CD4-positive, alpha-beta T cell (primary cell): ENCODE measurements at places on chromosomes 6 and 20.

- no peak for DNase-seq
Observed at GRCh38 chr6:154450498-154450897, 60.0 kb downstream of the CNKSR3 start.

DNA sequence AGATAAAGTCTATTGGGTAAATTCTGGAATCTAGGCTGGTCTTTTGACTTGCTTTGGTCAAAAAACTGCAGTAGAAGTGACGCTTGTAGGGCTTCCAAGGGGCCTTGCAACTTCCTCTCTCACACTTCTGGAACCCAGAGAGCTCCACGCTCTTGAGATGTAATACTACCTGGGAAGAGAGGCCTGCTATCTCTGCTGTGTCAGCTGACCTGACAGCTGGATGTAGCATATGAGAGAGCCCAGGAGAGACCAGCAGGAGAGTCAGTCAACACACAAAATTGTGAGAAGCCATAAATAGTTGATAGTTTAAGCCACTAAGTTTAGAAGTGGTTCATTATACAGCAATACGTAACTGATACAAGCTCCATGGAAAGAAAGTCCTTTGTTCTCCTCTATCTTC is 7.8 kb upstream of the RSPO3 start:
- no peak for DNase-seq

DNA sequence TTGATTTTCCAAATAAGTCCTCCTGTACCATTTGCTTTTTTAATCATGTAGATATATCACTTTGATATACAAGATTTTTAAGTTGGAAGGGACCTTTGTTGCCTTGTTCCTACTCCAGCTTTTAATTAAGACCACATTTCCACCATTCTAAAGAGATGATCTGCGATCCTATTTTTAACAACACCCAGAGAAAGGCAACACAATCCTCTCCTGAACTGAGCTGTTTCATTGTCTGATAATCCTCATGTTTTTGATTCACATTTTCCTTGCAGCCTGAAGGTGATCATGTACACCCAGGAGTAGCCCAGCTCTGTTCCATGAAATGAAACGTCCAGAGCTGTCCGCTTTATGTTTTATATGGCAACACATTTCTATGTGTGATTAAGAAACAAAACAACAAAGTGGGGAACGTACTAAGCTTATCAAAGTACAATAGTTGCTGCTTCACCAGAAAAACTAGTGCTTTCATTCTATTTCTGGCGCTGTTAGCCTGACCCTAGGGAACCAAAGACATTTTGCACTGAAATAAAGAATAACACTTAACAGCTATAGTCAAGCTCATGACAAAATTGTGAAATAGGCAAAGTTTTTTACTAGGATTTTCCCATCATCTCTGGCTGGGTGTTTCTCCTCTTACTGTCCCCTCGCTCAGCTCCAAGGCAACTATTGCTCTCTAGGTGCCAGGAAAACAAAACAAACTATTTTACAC is 22.6 kb upstream of the TRAF3IP2 start:
- no peak for DNase-seq

DNA sequence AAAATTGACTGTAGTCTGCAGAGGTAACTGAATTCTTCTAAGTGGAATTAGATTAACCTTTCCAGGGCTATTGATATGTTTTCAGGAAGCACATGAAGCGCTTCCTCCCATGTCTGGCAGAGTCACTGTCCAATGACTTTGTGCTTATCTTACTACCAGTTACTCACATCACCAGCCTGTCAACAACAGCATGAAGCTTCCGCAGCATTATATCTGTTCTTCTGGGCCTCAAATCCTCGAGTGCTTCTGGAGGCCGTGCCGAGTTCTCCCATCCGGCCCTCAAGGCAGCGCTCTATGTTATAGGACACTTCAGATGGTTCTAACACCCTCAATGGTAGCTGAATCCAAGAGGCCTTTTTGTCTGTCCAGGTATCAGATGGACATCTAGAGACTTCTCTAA is 33.2 kb downstream of the PSMG4 start:
- no peak for DNase-seq

- no peak for DNase-seq
Observed at GRCh38 chr6:154411076-154411475, 54.5 kb upstream of the IPCEF1 start.

DNA sequence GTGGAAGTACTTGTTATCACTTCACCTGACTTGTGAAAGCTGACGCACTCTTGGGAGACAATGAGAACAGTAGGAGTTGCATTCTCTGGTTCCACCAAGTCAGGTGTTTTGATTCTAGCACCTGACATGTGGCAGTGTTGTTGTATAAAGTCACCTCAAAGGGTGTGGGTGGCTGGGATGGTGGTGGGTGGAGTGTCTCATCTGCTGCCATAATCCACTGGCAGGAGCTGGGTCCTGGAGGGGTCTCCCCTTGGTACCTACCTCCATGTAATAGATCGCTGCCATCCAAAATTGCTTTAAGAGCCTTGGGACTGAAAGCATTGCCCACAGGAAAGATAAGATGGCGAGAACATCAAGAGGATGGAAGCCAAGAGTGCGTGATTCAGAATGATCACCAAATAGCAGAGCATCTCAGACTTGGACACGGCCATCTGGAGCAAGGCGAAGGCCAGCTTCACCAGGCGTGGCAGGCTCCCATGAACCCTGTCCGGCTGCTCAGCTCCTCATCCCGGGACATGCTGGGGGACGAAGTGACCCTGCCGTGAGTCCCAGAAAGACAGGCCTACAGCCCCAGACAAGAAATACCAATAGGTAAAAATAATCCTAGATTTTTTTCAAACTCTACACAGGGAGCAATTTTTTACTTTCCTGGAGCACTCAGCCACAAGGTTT is 56.6 kb downstream of the NPEPL1 start:
- DNase-seq = no peak

- no peak for DNase-seq
Observed at GRCh38 chr6:125586074-125586473, 163.4 kb upstream of the HEY2 start.

- no peak for DNase-seq
Observed at GRCh38 chr6:34276881-34277762, 28.3 kb upstream of the SMIM29 start.

DNA sequence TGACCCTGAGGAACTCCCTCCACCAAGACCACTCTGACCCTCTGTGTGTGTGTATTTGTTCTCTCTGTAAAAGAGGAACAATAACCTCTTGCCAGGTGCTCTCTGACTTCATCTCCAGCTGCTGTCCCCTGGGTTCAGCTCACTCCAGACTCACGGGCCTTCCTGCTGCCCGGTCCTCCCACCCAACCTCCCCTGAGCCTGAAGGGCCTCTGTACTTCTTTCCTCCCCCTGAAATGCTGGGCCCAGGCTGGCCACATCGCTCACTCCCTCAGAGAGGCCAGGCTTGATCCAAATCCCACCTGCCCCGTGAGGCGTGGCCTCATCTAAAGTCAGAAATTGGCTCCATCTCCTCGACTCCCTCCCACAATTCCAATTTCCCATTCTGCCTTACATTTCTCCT is 202.4 kb downstream of the PRKN start:
- no peak for DNase-seq

- DNase-seq = no peak
Observed at GRCh38 chr6:96611342-96611991, 48.5 kb downstream of the FHL5 start.

- no peak for DNase-seq
Observed at GRCh38 chr6:21604081-21604480, 10.5 kb downstream of the SOX4 start.

- no peak for DNase-seq
Observed at GRCh38 chr6:2753110-2753489, 2.4 kb upstream of the MYLK4 start.

- no peak for DNase-seq
Observed at GRCh38 chr6:170269151-170269845, 21.6 kb downstream of the DLL1 start.

DNA sequence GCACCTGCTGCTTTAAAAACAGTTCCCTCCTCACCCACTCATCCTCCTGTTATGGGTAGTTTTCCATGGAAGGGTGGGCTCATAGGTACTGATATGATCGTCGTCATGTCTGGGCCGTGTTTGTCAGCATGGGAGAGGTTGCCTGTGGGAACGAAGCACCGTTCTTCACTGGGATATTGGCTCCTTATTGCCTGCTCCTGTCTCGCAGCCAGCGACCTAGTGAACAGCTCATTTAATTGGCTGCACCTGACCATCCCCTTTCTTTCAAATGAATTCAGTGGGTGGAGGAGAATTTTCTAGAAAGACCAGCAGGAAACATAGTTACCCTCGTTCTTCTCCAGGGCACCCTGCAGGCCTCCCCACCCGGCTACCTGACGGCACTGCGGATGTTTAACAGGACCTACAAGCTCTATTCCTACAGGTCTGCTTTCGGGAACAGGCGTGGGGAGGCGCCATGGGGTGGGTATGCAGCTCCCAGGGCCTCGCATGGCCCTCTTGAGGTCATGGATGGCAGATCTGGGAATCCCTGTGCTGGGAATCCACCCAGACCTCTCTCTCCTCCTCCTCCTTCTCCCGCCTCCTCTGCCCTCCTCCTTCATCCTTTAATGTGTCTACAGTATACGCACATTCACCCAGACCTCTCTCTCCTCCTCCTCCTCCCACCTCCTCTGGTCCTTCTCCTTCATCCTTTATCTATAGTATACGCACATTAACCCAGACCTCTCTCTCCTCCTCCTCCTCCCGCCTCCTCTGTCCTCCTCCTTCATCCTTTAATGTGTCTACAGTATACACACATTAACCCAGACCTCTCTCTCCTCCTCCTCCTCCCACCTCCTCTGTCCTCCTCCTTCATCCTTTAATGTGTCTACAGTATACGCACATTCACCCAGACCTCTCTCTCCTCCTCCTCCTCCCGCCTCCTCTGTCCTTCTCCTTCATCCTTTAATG is 21.9 kb downstream of the ENTPD6 start:
- no peak for DNase-seq

GRCh38 chr6:26217714-26218075 is 130.5 kb downstream of the HFE start:
- DNase-seq = no peak

- no peak for DNase-seq
Observed at GRCh38 chr6:104332364-104332763, 527.4 kb downstream of the HACE1 start.

- no peak for DNase-seq
Observed at GRCh38 chr6:163122365-163122764, 292.2 kb upstream of the QKI start.

GRCh38 chr6:37674161-37674560 is 23.5 kb downstream of the MDGA1 start:
- no peak for DNase-seq

- peak; percentile 18 for DNase-seq
Observed at GRCh38 chr6:34912715-34913464, 23.8 kb downstream of the ANKS1A start.

DNA sequence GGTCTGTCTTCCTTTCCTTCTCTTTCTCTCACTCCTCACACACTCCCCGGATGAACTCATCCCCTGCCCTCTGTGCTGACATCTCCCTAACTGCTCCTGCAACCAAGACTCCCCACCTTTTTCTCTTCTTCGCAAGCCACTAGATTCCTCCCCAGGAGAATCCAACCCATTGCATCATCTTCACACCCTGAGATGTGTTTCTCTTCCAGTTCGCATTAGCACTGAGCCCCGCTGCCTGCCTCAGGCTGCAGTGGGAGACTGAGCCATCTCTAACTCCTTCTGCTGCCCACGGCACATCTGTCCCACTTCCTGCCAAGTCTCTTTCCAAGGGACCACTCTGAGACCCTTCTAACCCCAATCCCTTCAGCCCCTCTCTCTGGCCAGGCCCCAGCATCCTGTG is 67.2 kb upstream of the NNAT start:
- DNase-seq = no peak

GRCh38 chr20:62276439-62276838 is 26.4 kb upstream of the ADRM1 start:
- DNase-seq = no peak

- DNase-seq = no peak
Observed at GRCh38 chr20:1847780-1848179, 47.4 kb upstream of the SIRPA start.

GRCh38 chr6:163165922-163166321 is 248.6 kb upstream of the QKI start:
- DNase-seq = no peak

- DNase-seq = no peak
Observed at GRCh38 chr20:24653306-24653705, 183.9 kb downstream of the SYNDIG1 start.

DNA sequence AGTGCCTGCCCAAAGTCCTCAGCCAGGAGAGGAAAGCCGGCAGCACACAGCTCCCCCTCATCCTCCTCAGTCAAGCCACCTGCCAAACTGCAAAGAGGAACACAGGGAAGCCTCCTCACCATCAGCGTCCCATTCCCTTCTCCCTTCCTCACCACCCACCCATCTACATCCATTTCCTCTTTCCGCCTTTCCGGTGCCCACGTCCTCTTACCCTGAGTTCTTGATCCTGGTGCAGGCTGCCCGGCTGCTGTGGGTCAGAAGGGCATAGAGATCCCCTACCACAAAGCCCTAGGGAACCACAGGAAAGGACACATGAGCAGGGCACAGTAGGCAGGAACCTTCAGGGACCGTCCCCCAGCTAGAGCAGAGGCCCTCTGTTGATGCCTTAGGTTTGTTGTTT is 6.0 kb downstream of the GNMT start:
- DNase-seq = no peak

- no peak for DNase-seq
Observed at GRCh38 chr6:51116723-51117122, 298.1 kb downstream of the TFAP2B start.

- no peak for DNase-seq
Observed at GRCh38 chr20:472137-472846, 10.0 kb upstream of the TBC1D20 start.

- no peak for DNase-seq
Observed at GRCh38 chr6:7240351-7240750, 72.6 kb downstream of the SSR1 start.

DNA sequence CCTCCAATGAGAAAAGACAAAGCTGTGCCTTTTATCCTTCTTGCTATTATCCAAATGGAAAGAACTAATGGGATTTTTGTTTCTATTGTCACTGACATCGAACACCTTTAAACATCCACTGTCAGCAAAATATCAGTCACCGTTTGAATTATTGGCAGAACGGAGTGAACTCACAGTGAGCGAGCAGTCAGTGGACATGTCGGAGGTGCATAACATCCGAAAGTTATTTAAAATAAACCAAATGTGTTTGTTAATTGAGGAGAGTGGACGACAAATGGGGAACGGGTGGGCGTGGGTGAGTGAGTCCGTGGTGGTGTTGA is 38.8 kb downstream of the PMEPA1 start:
- DNase-seq = no peak

GRCh38 chr6:137823826-137824555 is 43.1 kb upstream of the TNFAIP3 start:
- DNase-seq = peak; percentile 45

- no peak for DNase-seq
Observed at GRCh38 chr6:53873922-53874321, 79.1 kb downstream of the LRRC1 start.

DNA sequence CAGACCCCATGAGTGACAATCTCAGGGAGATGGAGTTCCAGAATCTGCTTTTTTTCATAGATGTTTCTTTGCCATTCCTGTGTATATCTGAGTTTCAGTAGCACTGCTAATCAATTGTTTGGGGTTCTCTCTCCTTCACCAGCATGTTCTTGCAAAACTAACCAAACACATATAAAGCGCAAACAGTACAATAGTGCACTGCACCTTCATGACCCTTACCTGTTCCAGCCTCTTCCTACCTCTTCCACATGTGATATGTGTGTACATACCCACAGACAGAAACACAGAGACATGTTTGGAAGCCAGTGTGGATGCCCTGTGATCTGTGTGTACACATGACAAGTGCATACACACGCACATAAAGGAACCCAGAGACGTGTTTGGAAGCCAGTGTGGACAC is 1.8 kb upstream of the CEP43 start:
- DNase-seq = no peak
